GM23248 (cell line): ENCODE measurements at places on chromosomes 16 and 17. TPM values are rescaled to one million over a fixed set of nuclear protein-coding genes. Genes with fewer than 3 reads are reported as not detected.
A peak's percentile ranks its signal among the peaks of the same experiment; 100 is the strongest.

- DNase-seq, result peak; percentile 63
- peaks cover 10% of the 10 kb centered on the region for H3K4me1 ChIP-seq
These were observed 60.8 kb upstream of the CLEC18A start for GRCh38 chr16:69890114-69890891.

DNA sequence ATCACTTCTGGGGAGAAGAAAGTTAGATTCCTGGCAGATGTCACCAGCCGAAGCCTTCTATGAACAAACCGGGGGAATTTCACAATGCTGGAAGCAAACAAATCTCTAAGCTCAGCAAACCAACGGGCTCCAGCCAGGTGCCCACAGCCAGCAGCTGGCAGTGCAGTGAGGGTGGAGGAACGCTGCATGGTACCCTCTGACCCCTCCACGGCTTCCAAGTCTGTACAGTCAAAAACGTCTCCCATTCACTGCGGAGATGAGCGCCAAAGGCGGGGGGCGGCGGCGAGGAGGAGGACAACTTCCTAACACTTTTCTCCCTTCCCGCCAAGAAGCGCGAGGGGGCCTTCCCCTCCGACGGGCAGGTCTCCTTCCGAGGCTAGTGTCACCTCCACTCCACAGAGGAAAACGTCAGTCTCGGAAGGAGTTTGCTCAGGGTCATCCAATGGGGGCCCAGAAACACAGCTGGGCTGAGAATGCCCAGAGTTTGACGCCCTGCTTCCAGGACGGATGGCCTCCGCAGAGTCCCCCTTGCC is 924 bp downstream of the ZNF598 start:
- H3K36me3 ChIP-seq, result no peaks in the 10 kb centered on the region
- H3K27ac ChIP-seq, result peak overlapping the region; percentile 93
- DNase-seq, result peak; percentile 84
- no peaks in the 10 kb centered on the region for H3K27me3 ChIP-seq
- H3K4me3 ChIP-seq, result peak overlapping the region; percentile 85
- peaks cover 18% of the 10 kb centered on the region for H3K4me1 ChIP-seq

DNA sequence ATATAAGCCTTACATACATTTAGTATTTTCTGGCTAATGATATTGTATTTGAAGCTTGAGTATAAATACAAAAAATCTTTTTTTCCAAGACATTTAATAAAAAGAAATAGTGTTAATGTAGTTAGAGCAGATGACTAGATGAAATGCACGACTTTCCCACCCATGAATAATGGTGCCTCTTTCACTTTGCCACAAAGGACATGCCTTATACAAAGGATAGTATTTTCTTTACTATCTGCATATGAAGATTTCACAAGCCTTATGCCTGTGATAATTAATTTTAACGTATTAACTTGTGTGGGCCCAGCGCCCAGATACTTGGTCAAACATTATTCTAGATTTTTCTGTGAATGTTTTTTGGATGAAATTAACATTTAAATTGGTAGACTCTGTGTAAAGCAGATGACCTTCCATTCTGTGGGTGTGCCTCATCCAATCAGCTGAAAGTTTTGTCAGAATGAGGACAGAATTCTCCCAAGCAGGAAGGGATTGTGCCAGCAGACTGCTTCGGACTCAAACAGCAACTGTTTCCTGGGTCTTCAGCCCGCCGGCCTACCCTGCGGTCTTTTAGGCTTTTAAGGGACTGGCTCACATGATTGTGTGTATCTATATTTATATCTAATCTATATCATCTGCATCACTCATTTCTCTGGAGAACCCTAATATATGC is 115.4 kb downstream of the USP22 start:
- H3K27me3 ChIP-seq, result no peaks in the 10 kb centered on the region
- no peaks in the 10 kb centered on the region for H3K36me3 ChIP-seq
- H3K4me3 ChIP-seq, result no peak overlapping the region
- H3K4me1 ChIP-seq, result peaks cover 18% of the 10 kb centered on the region
- no peak overlapping the region for H3K27ac ChIP-seq

DNA sequence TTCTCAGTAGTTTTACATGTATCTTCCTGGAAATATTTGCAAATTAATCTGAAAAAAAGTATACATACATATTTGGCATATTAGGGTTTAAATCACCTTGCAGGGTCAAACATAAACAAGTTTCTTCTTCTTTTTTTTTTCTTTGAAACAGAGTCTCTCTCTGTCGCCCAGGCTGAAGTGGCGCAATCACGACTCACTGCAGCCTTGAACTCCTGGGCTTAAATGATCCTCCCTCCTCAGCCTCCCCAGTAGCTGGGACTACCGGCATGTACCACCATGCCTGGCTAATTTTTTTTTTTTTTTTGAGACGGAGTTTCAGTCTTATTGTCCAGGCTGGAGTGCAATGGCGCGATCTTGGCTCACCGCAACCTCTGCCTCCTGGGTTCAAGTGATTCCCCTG is 12.6 kb upstream of the FUS start:
- no peaks in the 10 kb centered on the region for H3K4me1 ChIP-seq
- no peaks in the 10 kb centered on the region for H3K27me3 ChIP-seq
- H3K4me3 ChIP-seq, result no peak overlapping the region
- H3K36me3 ChIP-seq, result no peaks in the 10 kb centered on the region
- no peak overlapping the region for H3K27ac ChIP-seq

DNA sequence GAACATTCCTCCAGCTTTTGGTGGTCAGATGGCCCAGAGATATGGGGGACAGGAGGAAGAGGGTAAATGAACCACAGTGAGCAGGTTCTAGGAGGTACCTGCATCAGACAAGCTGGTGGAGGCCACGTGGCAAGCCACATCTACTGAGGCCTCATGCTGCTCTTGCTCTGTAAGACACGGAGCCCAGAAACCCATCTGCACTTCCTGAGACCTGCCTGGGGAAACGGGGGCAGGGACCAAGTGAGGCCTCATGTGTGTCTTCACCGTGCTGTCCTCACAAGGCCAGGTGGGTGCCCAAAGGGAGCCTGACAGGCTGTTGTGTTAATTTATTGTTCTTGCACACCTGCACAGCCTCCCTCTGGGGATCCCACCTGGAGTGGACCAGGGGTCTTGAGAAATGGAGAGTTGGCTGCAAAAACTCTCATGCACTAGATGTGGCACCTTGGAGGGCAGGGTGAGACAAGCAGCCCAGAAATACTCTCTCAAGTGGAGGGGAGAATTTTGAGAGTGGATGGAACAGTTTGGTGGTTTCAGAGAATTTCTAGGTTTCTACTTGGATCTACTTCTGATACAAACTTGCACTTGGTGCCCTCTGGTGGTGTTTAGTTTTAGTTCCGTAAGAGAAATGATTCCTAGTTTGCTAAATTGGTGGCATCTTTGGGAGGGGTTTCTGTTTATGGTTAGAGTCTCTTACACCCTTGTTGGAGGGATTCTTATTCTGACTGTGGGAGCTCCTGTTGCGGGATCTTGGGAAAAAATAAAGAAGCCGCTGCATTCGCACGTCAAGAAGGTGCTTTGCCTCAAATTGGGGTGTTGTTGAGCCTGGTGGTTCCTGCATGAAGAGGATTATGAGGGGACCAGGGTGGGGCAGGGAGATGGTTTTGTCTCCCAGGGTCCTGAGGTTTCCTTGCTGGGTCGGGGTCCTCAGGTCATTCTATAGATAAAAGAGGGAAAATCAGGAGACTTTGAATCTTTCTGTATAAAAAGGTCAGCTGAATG is 47.5 kb downstream of the SLC6A2 start:
- no peak overlapping the region for H3K27ac ChIP-seq
- no peaks in the 10 kb centered on the region for H3K4me1 ChIP-seq
- no peak overlapping the region for H3K4me3 ChIP-seq
- H3K36me3 ChIP-seq, result no peaks in the 10 kb centered on the region

- DNase-seq, result no peak
- no peaks in the 10 kb centered on the region for H3K4me1 ChIP-seq
- H3K4me3 ChIP-seq, result no peak overlapping the region
- H3K36me3 ChIP-seq, result no peaks in the 10 kb centered on the region
- H3K27ac ChIP-seq, result no peak overlapping the region
- peaks cover 7% of the 10 kb centered on the region; the same call in 1 of the 2 replicates for H3K27me3 ChIP-seq
These were observed 133.3 kb downstream of the ENGASE start for GRCh38 chr17:79207960-79208359.

Gene ADCY9
- polyA plus RNA-seq, result 1.9 and 2.1 TPM in 2 replicates

DNA sequence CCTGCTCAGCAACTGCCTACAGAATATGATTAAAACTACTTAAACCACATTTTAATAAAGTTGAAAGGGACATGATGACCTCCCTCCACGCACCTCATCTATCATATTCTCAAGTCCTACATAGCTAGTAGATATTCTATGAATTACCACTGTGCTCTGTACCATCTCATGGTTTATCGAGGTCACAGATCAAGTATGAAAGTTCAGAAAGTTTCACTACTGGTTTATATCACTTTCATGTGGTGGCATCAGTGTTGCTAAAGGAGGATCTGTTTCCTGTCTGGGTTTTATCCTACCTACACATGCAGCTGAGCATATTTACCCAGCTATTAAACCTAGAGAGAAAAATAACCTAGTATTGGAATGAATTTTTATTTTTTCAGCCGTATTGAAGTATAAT is 214.9 kb upstream of the MON1B start:
- no peaks in the 10 kb centered on the region for H3K4me1 ChIP-seq
- H3K27me3 ChIP-seq, result no peaks in the 10 kb centered on the region
- no peak overlapping the region for H3K27ac ChIP-seq

Gene CMC2
- polyA plus RNA-seq, result 117 and 126 TPM in 2 replicates

Gene NOL11
- polyA plus RNA-seq, result 30.3 and 32.3 TPM in 2 replicates

GRCh38 chr16:66274335-66275110 is 92.0 kb upstream of the CDH5 start:
- H3K4me1 ChIP-seq, result peaks cover 18% of the 10 kb centered on the region
- H3K4me3 ChIP-seq, result no peak overlapping the region
- H3K27ac ChIP-seq, result no peak overlapping the region
- peak; percentile 57 for DNase-seq

- 0 out of 2 replicates have a peak, but pooled peaks cover 4% of the 10 kb centered on the region for H3K4me1 ChIP-seq
- no peaks in the 10 kb centered on the region for H3K27me3 ChIP-seq
- no peak overlapping the region for H3K4me3 ChIP-seq
- no peak overlapping the region for H3K27ac ChIP-seq
- DNase-seq, result peak; percentile 60
These were observed 16.3 kb downstream of the ITGAD start for GRCh38 chr16:31409433-31409832.
